Activated naive CD4-positive, alpha-beta T cell treated with anti-CD3 and anti-CD28 coated beads for 36 hours (primary cell): ENCODE measurements at places on chromosomes 12 and 14. TPM values are rescaled to one million over a fixed set of nuclear protein-coding genes. Genes with fewer than 3 reads are reported as not detected.

Gene KRT75
- total RNA-seq, result not detected

Gene TMEM132D
- not detected for total RNA-seq

Gene ACVRL1
- total RNA-seq, result not detected

Gene FOXG1
- total RNA-seq, result not detected

Gene RNF31
- total RNA-seq, result 51.1 TPM

Gene SDR9C7
- total RNA-seq, result not detected

Gene IGF1
- total RNA-seq, result not detected

Gene PCED1B
- 138 TPM for total RNA-seq

DNA sequence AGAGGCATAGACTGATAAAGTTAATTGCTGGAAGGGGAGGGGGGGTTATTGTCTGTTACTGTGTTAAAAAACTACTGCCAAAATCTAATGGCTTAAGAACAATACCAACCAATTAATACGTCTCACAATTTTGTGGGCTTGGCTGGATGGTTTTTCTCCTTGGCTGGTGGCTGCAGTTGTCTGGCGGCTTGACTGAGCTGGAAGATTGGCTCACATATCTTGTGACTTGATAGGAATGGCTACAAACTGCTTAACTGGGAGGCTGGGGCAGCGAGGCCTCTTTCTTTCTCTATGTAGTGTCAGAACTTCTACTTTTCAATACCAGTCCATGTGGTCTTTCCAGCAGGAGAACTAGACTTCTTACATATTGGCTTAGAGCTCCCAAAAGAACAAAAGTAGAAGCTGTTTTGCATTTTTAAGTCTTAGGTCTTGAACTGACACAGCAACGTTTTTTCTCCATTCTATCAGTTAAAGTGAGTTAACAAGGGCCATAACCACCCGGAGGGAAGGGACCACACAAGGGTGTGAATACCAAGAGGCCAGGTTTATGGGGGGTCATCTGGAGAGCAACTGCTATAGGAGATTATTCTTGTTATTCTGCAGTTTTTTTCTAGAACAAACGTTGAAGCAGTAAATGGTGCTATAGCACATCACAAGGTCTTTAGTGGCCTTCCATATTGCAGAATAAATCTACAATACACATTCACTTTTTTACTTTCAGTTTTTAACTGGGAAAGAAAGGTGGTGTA lies 46.9 kb downstream of the ZDHHC17 start:
- no peak for DNase-seq
- H3K36me3 ChIP-seq, result peaks cover 2% of the 10 kb centered on the region
- H3K27ac ChIP-seq, result no peak overlapping the region
- no peak overlapping the region for H3K4me3 ChIP-seq

DNA sequence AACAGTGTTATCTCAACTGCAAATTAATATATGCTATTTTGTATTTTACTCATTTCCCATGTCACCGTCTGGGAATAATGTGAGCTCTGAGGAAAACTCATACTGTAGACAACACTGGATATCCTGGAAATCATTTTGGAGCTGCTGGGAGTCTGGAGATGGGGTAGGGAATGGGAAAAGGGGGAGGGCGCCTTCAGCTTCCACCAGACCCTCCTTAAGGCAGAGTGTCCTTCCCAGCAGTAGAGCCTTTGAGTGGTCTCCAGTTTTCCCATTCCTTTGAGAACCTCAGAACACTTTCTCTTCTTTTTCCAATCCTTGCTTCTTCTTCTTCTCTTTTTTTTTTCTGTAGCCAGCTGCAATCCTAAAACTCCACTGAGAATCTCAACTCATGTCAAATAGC lies 5.4 kb upstream of the LRIG3 start:
- no peak overlapping the region for H3K4me3 ChIP-seq
- H3K4me1 ChIP-seq, result peaks cover 3% of the 10 kb centered on the region
- peaks cover 12% of the 10 kb centered on the region for H3K27me3 ChIP-seq

- H3K36me3 ChIP-seq, result no peaks in the 10 kb centered on the region
- peaks cover 4% of the 10 kb centered on the region for H3K27me3 ChIP-seq
- H3K4me3 ChIP-seq, result no peak overlapping the region
- no peak overlapping the region for H3K27ac ChIP-seq
These were observed 39.6 kb downstream of the CMKLR1 start for GRCh38 chr12:108299516-108299915.

DNA sequence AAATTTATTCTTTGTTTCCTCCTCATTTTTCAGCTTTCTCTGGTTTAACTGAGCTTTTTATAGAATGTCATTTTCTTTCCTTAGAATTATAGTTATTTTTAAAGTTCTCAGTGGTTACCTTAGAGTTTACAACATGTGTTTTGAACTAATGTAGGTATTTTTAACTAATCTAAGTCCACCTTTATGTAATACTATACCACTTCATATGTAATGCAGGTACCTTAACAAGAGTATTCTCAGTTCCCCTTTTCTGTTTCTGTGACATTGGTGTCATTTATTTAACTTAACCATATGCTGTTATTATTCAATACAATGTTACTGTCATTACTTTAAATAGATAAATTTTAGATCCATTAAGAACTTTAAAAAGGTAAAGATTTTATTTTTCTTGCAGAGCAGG lies 30.3 kb upstream of the KCNC2 start:
- no peaks in the 10 kb centered on the region for H3K4me1 ChIP-seq
- no peak overlapping the region for H3K4me3 ChIP-seq
- H3K27me3 ChIP-seq, result no peaks in the 10 kb centered on the region
- H3K36me3 ChIP-seq, result no peaks in the 10 kb centered on the region
- H3K27ac ChIP-seq, result no peak overlapping the region
- no peak for DNase-seq

DNA sequence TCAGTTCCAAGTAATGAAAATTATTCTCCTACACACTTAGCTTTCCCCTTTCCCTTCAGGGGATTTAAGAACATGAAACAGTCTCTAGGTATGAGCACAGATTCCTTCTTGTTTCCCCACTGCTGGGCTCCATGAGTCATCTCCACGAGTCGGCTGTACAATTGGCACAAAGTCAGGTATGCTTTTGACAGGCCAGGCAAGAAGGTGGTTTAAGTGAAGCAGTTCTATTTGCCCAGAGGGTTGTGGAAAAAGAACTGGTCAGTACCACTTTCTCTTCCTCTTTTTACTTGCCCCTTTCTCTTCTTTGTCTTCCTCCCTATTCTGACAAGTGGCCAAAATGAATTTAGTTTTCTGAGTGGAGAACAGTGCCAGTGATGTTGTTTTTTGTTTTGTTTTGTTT lies 16.3 kb downstream of the DYNC1H1 start:
- no peak overlapping the region for H3K4me3 ChIP-seq
- no peak for DNase-seq
- no peaks in the 10 kb centered on the region for H3K27me3 ChIP-seq
- H3K4me1 ChIP-seq, result peaks cover 5% of the 10 kb centered on the region
